ENCODE measurements at places on chromosomes 3 and 15.

DNA sequence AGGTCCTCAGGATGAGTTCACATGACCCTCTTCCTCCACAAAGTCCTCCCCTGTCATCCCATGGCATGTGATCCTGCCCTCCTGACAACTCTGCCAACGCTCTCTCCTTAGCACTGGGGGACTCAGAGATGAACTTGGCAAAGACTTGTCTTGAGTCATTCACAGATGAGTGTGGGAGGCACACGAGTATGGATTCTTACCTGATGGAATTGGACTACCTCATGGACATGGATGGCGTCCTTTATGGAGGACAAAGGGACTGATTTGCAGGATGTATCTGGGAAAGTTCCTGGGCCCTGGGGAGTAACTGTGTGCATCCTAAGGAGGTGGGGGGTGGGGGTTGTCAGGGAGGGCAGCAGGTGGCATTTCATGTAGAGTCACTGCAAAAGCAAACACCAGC, 38.2 kb upstream of the TOPBP1 start:
- no peak for DNase-seq

- no peak for DNase-seq
Measured at GRCh38 chr3:175150812-175151401, 291.8 kb downstream of the NAALADL2 start.

DNA sequence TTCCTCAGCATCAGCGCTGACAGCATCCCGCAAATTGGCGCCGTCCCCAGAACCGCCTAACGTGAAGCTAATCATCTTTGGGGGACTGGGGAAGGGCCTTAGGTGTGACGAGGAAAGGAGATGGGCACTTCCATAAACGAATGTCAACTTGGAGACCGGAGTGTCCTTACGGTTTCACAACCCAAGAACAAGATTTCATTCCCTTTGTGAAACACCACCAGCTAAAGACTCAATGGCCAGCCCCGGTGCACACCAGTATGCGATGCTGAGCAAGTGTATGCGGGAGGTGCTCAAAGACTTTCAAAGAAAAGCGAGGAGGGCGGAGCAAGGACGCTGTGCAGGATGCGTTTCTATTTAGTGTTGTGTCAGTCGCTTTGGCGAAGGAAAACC, 759 bp upstream of the TTBK2 start:
- no peak for DNase-seq

- DNase-seq, result no peak
Measured at GRCh38 chr3:141372656-141373055, 4.4 kb downstream of the ZBTB38 start.

DNA sequence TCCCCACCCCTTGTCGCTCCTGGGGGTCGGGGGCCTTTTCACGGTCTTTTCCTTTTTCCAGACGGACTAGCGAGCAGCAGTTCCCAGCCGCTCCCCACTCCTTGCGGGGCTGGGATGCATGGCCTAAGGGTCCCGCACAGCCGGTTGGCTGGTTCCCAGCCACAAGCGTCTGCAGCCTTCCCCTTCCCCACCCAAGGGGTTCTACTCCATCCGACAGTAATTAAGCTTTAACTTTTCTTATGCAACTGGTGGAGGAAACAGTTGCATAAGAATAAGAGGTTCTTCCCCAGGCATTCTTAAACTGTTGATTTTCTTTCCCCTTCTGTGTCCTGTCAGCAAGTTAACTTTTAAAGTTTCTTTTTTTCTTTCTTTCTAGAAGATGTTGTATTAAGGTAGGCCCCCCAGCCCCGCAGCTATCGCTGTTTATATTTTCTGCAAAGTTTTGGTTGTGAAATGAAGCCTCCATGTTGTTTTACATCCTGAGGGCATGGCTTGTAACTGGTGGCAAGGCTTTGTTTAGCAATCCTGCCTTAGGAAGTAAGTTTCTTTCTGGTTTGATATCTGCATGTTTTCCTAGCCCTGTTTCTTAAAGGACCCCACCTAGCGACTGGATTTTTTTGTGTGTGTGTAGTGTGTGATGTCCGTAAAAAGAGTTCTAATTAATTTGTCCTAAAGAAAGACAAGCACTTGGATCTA, 207.5 kb downstream of the ZNF385D start:
- no peak for DNase-seq

DNA sequence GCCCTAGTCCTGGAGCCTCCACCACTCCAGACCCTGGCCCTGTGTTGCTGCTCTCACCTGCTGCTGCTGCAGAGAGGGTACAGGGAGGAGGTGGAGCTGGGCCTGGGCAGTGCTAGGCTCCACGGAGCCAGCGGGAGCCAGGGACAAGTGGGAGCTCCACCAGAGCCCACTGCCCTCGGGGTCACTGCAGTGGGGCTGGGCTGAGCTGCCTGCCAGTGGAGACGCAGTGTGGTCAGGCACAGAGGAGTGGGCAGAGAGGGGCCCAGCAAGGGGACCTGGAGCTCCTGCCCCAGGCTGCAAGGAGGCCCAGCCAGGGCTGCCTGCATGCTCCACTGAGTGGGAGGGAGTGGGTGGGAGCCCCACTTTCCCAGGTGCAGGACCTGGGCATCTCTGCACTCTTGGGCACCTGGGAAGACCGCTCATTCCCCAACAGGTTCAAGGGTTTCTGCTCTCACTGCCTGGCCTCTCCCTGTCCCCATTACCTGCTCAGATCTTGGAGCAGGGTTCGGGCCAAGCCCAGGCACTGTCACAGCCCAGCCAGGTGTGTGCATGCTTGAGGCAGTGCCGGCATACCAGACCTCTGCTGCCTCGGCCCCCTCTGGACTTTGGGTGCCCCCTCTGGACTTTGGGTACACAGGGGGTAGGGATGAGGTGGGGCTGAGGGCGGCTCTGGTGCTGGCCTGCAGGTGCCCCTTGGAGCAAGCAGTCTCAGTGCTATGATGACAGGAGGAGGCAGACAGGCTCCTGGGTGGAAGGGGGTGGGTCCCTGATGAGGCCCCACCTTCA, 308.0 kb downstream of the DOCK3 start:
- no peak for DNase-seq

DNA sequence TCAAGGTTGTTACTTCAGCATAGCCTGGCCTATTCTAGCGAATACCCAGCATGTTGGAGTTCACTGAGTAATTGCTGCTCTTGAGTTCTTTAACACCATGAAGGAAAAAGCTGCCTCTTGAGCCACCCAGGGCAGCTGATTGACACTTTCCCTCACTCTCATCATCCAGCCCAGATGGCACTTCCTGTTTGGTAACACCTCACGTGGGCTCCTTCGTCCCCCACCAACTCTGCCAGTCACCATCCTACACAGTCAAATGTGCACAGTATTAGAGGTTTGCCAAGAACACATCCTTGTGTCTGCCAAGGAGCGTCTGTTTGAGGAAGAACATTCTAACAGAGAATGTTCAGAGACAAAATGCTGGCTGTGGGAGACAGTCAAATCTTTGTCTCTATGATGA, 266.3 kb downstream of the RPLP1 start:
- no peak for DNase-seq

GRCh38 chr15:40808861-40809450, 1.7 kb upstream of the DNAJC17 start:
- DNase-seq, result no peak

- DNase-seq, result no peak
Measured at GRCh38 chr3:42778644-42779043, 5.6 kb upstream of the CCDC13 start.

DNA sequence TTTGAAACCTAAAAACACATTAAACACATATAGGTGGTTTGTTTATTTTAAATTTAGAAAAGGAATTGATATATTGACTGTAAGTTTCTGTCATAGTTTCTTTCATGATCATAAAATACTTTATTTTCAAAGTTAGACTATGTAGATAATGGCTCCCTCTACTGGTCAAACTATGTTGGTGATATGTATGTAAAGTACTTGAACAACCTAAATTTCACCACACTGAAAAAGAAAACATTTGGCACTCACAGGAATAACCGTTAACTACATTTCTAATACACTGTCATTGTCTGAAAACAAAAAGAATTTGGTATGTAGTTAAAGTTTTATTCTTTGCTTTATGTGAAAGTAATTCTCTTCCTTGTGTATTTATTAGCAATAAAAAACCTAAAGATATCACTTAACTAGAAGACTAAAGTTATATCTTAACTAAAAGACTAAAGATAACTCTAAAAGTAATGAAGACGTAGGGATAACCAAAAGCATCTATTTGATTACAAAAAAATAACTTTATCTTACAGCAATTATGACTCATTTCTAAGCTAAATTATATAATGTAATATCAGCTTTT, 427.5 kb downstream of the VGLL3 start:
- DNase-seq, result no peak

- DNase-seq, result no peak
Measured at GRCh38 chr15:85305050-85305449, 75.4 kb upstream of the AKAP13 start.

GRCh38 chr3:58656631-58657030, 9.9 kb downstream of the FAM3D start:
- DNase-seq, result no peak

GRCh38 chr3:127339016-127339415, 51.2 kb upstream of the PRR20G start:
- no peak for DNase-seq

DNA sequence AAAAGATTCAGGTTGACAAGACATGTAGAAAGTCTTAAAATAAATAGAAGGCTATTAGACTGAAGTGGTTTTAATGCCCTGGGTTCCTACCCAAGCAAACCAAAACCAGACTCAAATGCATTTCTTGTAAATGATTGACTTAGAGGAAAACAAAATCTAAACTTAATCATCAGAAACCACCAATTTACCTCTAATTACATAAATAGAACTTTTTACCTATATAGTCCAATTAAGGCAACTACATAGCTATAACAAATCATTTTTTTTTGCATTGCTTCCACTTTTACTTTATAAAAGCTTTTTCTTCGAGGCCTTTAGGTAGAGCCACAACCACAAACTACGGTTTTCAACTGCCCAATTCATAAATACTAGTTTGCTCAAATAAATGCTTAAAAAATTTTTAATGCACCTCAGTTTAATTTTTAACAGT, 231.3 kb upstream of the ARHGEF26 start:
- DNase-seq, result no peak

DNA sequence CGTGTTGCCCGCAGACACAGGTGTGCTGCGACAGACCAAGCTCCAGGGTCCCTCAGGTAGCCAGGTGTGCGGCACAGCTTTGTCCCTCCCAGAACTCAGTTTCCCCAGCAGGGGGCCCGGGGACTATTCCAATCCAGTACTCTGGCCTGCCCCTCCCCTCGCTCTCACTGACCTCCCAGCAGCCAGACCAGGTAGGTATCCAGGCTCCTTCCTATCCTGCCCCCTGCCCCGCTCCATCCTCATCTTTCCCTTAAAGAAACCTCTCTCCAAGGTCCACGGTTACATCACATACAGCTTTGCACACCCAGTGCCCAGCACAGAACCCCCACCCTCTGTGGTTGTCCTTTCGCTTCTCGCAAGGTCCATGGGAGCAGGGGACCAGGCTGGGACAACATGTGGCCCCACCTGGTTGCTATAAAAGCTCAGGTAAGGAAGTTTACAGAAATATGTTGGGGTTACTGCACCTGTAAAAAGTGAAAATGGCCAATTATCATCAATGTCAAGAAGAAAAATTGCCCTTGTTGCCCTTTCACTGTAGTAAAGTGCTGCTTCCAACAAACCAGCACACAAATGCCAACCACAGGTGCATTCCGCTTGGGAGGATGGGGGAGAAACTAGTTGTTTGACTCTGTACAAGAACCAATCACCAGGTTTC, 7.3 kb upstream of the CYP11A1 start:
- DNase-seq, result no peak
